ENCODE measurements at places on chromosomes 16 and 17. TPM values are rescaled to one million over a fixed set of nuclear protein-coding genes. Genes with fewer than 3 reads are reported as not detected.

Gene TRPV3
- 2.6 TPM for polyA plus RNA-seq

Gene TSNAXIP1
- 6.9 TPM for polyA plus RNA-seq

Gene FBXW10
- 0.84 TPM for polyA plus RNA-seq

Gene NAGS
- 3.3 TPM for polyA plus RNA-seq

DNA sequence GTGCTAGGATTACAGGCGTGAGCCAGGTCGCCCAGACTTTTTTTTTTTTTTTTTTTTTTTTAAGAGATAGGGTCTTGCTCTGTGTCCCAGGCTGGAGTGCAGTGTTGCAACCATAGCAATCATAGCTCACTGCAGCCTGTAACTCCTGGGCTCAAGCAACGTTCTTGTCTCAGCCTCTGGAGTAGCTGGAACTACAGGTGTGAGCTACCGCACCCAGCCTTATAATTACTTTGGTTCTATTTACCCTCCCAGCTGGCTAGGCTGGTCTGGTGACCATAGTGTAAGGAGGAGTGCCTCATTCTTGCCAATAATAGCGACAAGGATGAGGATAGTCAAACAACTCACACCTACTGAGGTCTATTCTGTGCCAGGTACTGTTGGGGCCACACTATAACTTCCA lies 39.6 kb upstream of the USP7 start:
- DNase-seq = peak; percentile 59

- no peak for DNase-seq
Measured at GRCh38 chr16:76038097-76038496, 239.1 kb upstream of the CNTNAP4 start.

- DNase-seq = no peak
Measured at GRCh38 chr16:11142951-11143350, 113.1 kb downstream of the SOCS1 start.

DNA sequence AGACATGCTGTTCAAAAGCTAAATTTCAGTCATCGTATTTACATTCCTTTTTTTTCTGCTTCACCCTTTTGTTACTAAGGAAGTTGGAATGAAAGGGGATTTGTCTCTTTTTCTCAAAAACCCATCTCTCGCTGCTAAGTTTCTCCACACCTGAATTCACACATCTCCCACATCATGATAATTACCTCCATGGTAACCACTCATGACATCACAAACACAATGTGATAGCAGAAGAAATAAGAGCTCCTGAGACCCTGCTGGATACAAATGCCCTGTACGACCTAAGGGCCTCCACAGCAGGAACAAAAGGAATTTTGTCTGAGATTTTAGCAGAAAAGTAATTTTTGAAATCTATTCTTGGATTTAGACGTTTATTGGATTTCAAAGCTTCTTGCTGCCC lies 82.6 kb upstream of the GNAO1 start:
- no peak for DNase-seq

DNA sequence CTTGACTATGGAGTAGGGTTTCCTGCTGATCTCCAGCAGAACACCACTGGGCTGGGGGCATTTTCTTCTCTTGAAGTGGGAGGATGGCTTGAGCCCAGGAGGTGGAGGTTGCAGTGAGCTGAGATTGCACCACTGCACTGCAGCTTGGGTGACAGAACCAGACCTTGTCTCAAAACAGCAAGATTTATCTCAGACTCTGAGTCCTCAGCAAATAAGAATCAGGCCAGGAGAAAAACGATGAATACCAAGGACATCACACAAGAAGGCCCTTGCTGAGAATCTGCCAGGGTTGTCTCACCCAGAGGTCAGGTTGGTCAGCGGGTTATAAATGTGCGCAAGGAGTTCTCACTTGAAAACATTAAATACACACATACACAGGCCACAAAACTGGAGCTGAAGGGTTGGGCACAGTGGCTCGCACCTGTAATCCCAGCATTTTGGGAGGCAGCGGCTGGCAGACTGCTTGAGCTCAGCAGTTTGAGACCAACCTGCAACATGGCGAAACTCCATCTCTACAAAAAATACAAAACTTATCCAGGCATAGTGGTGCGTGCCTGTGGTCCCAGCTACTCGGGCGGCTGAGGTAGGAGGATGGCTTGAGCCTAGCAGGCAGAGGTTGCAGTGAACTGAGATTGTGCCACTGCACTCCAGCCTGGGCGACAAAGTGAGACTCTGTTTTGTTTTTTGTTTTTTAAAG lies 7.7 kb downstream of the MXRA7 start:
- DNase-seq = no peak

- DNase-seq = no peak
Measured at GRCh38 chr17:67022451-67022810, 21.9 kb upstream of the CACNG1 start.

- DNase-seq = peak; percentile 87
Measured at GRCh38 chr17:1487939-1488825, 4.3 kb downstream of the MYO1C start.

GRCh38 chr17:4583782-4584100 lies 588 bp upstream of the SMTNL2 start:
- no peak for DNase-seq

DNA sequence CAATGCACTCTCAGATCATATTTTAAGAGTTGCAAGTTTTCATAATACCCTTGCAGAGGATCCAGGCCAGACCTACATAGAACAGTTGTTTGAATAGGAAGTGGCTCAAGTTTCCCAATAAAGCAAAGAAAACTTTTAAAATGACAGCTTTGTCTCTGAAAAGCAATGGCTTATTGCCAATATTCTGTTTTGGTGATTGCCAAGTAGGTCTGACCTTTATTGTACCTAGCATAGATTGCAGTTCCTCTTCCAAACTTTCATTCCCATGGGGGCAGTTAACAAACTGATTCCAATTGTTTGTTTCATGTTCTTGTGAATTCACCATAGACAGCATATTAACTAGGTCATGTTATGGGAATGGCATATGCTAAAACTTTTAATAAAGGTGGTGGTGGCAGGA lies 664.6 kb upstream of the CA10 start:
- DNase-seq = no peak

GRCh38 chr16:76292218-76292617 lies 15.0 kb downstream of the CNTNAP4 start:
- DNase-seq = no peak

- no peak for DNase-seq
Measured at GRCh38 chr17:19928299-19928698, 49.3 kb downstream of the AKAP10 start.

DNA sequence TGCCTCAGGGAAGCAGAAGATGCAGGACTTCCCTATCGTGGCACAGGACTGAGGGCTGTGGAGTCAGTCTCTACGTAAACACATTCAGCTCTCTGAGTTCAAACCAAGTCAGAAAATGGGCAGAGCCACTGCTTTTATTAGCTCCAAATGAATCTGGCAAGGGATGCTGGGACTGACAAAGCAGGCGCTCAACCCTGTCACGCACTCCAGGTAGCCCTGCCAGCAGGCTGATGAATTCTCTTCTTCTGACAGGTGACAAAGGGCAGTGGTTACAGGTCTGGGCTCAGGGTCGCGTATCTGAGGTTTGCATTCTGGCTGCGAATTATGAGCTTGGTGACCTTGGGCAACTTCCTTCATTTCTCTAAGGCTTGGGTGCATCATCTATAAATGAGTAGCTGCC lies 9.4 kb downstream of the RPH3AL start:
- peak; percentile 15 for DNase-seq

DNA sequence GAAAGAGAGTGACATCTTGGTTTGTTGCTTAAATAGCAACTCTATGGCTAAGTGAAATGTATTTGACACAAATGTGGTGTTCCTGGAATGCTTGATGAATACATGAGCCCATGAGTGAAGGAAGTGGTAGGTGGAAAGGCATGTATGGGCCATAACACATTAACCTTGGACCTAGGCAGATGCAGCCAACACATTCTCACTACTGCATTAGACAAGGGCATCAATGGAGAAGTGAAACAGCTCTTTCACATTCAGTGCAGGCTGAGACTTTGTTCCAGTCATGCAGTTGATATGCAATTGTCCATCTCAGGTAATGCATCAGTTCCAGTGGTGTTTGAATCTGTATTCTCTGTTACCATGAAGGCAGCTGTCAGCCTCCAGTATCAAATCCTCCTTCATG lies 133.6 kb downstream of the HS3ST3B1 start:
- no peak for DNase-seq

GRCh38 chr17:82077617-82078358 lies 12.2 kb upstream of the DUS1L start:
- no peak for DNase-seq
